ENCODE measurements at places on chromosomes 5 and 9. TPM values are rescaled to one million over a fixed set of nuclear protein-coding genes. Genes with fewer than 3 reads are reported as not detected.

- DNase-seq, result no peak
Measured at GRCh38 chr9:99505936-99506335, 283.9 kb downstream of the SEC61B start.

DNA sequence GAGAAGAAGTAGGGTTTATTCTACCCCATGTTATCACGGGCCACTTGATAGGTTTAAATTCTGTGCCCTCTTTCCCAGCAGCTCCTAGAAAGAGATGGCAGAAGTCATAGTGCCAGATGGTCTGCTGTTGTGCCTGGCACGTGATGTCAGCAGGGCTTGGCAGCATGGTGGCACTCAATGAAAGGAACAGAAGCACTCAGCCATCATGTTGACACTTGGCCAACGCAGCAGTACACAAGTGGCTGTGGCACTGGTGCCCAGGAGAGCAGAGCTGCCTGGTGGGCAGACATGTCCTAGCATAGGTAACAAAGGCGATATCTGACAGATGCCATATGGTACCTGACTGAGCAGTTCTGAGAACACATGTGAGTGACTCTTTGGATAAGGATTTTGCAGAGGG, 796.4 kb upstream of the ACO1 start:
- no peak for DNase-seq

GRCh38 chr9:2939368-2939767, 95.5 kb upstream of the PUM3 start:
- no peak for DNase-seq

DNA sequence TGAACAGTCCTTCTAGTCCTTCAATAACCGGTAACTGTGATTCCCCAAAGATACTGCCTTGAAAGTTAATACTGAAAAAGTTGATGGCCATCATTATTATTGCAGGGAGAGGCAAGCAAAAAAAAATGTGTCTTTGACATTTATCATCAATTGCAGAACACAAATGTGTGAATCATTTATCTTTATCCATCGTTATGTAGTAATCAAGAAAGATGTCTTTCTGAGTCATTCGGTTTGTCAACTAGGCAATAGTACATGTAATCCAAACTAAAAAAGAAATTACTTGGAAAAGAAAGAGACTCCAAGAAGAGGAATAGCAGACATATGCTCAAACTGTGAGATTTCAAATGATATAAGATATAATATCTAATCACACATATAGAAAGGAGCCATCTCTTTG, 473.0 kb downstream of the CETN3 start:
- DNase-seq, result no peak

GRCh38 chr5:90898326-90899013, 339.9 kb downstream of the ADGRV1 start:
- no peak for DNase-seq

GRCh38 chr5:122126177-122126755, 3.1 kb upstream of the ZNF474 start:
- DNase-seq, result no peak

The EIF4E1B gene
- total RNA-seq, result not detected

The FGF10 gene
- not detected for total RNA-seq

The SLCO6A1 gene
- total RNA-seq, result not detected

DNA sequence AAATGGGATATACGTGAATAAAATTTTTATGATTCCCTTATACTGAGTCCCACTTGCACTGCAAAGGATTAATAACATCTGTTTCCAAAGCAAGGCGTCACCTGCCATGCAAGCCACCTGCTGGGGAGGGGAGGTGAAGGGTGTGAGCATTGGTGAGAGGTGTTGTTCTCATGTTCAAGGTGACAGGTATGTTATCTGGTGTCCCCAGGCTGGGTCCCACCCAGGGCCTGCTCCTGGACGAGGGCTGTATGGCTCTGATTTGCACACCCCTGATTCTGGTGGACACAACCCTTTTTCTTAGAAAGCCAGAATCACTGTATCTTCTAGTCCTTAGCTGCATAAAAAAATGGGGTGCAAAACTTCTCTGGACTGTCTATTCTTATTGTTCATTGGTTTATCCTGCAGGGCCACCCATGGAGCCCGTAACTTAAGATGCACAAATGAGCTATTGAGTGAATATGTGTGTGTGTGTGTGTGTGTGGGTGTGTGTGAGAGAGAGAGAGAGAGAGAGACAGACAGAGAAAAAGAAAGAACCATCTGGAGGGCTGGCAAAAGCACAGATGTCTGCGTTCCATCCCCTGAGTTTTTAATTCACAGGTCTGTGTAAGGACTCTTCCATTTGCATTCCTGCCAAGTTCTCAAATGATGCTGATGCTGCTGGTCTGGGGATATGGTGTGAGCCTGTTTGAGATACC, 53.7 kb downstream of the SYK start:
- no peak for DNase-seq

The ARSI gene
- 0.10 TPM for total RNA-seq

The CER1 gene
- not detected for total RNA-seq

GRCh38 chr9:21800931-21801682, 1.3 kb upstream of the MTAP start:
- no peak for DNase-seq

DNA sequence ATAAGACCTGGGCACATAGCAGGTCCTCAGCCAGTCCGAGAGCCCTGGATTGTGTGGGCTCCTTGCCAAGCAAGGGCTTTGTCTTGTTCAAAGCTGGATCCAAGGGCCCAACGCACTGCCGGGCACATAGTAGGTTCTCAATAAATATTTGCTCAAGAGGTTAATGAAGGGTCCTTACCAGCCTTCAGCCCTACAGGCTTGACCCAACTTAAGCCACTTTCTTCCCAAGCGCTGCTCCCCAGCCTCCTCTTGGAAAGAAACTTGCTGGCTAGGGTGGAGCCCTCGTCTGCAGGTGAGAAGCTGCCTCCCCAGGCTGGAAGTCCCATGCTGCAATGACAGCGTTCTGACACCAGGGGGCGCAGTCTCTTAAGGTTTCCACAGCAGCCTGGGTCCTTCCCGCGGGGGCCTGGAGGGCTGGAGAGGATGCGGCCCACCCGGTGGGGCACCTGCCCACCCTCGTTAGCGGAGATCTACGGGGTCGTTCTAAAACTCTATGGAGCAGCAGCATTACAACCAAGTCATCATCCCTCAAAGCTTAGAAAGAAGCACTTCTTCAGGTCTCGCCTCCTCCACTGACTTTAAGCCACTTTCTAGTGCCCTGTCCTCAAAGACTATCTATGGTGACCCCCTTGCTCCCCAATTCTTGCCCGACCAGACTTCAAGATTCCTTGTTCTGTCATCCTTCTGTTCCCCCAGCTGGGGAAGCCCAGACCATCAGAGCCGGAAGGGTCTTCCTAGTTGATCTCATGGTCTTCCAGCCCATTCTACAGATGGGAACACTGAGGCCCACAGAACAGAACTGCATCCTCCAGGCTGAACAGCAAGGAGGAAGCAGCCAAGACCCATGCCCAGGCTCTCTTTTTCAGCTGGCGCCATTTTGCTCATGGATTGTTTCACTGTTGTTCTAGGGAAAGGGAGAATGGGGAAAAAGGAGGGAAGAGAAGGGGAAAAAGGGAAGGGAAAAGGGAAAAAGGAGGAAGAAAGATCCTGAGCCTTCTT, 115.4 kb downstream of the LHX2 start:
- peak; percentile 87 for DNase-seq
